ENCODE measurements at places on chromosomes 16 and 17. TPM values are rescaled to one million over a fixed set of nuclear protein-coding genes. Genes with fewer than 3 reads are reported as not detected.

The CCL16 gene
- total RNA-seq = not detected

The SLC16A13 gene
- total RNA-seq = 3.4 TPM

The TBX2 gene
- total RNA-seq = 38.4 TPM

The SPIRE2 gene
- total RNA-seq = 2.1 TPM

The ARHGDIG gene
- total RNA-seq = 2.1 TPM

The CENPT gene
- 70.2 TPM for total RNA-seq

The RCVRN gene
- total RNA-seq = not detected

The HS3ST3A1 gene
- total RNA-seq = 5.0 TPM

- no peak for DNase-seq
These were observed 26.8 kb downstream of the C17orf75 start for GRCh38 chr17:32315171-32315570.

- peak; percentile 80 for DNase-seq
These were observed 26.3 kb downstream of the ARHGAP23 start for GRCh38 chr17:38454532-38454931.

DNA sequence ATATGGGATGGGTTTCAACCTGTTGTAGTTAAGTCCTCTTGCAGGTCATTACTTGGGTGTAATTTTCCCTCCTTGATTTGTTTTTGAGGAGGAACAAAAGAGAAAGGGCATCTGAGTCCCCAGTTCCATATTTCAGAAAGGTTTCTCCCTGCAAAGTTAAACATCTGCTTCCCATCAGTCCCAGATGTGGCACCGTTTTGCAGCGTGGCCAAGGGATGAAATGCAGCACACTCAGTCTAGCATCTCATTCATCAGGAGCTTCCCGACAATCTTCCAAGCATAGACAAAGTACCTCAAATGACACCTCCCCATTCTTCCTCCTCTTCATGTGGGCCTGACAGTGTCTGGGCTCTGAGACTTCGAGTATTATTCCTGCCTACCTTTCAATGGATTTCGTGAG lies 363.7 kb upstream of the SOX9 start:
- no peak for DNase-seq

DNA sequence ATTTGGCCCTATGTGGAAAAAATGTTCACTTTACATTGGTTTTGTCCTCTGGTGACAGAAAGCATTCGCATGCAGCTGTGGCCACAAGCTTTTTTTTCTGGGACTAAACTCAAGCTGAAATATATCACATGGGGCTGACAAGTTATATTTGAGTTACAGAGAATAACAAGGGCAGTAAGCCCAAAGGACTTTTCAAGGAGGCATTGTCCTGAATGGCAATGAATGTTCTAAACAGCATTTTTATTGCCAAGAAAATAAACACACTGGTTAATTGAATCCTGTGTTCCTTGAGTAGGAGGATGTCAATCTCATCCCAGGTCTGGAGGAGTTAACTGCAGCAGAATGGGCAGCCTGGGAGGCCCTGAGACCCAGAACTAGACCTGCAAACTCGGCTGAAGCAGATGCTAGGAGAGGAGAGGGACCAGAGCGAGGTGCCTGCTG lies 114.5 kb downstream of the COPRS start:
- DNase-seq = no peak

DNA sequence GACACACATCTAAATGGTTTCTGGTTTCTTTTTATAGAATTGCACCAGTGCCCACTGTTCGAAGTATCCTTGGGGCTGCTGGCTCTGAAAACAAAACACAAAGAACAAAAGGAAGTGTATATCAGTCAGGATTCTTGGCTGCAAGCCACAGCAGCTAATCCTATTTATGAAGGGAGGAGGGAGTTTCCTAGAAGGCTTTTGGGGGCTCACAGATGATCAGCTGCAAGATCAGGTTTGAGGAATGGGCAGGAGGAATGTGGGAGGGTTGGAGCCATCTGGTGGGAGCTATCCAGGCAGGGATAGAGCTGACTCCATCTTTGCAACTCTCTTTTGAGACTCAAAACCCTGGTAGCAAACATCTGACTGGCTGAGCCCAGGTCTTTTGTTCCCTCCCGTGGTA lies 118.3 kb upstream of the EEF2KMT start:
- no peak for DNase-seq

DNA sequence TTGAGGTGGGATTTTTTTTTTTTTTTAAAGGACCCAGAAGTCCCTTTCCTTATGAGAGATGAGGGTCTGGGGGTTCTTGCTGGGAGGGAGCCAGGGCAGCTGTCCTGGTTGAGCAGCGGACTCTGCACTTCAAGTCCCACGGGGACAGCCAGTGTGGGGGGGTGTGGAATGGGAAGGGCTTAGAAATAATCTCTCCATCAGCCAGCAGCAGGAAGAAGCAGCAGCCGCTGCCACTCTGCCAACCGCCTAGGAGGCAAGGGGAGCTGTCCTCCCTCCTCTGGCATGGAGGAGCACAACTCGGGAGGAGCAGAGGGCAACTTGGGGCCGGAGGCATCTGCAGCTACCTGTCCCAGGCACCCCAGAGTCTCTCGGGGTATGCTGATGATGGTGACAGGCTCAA lies at the start of gene KCNG4:
Gene KCNG4 (minus strand): TSS at position 104 of the 400 bp plus-strand sequence. CDS start 2,527 bp downstream, outside the sequence.
- DNase-seq = no peak

- DNase-seq = no peak
These were observed 91.8 kb downstream of the CYB561 start for GRCh38 chr17:63354256-63354655.

- no peak for DNase-seq
These were observed 32.5 kb upstream of the CDH11 start for GRCh38 chr16:65154321-65154720.

GRCh38 chr16:50842013-50842505 lies 100.2 kb downstream of the CYLD start:
- DNase-seq = no peak

- no peak for DNase-seq
These were observed 47.7 kb upstream of the MEAK7 start for GRCh38 chr16:84552135-84552534.

- no peak for DNase-seq
These were observed 8.3 kb upstream of the NOS2 start for GRCh38 chr17:27808628-27809027.

DNA sequence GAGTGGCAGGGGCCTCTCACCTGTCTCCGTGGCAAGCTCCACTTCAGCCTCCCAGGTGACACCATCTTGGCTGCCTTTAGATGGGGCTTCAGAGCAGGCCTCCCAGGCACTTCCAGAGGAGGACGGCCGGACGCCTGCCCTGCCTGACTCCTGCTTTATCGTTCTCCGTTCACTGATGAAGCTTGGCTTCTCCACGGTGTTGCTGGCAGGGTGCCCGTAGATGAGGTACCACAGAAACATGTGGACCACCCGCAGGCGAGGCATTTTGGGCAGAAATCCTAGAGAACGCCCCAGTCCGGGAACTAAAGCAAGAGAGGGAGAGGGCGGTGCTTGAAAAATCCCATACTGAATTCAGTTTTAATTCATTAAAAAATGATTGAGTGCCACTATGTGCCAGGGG lies 54.5 kb downstream of the GTF3C1 start:
- peak; percentile 65 for DNase-seq

DNA sequence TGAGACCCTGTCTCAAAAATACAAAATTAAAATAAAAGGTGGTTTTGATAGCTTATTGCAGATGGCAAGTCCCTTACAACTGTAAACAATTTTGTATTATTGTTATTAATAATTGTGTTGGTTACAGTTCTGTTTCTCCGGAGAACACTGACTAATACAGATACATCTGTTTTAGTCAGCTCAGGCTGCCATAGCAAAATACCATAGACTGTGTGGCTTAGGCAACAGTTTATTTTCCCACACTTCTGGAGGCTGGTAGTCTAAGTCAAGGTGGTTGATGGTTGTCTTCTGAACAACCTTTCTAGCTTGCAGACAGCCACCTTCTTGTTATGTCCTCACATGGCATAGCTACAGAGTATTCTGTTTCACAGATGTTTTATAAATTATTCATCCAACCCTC lies 14.2 kb upstream of the IL21R start:
- DNase-seq = no peak

DNA sequence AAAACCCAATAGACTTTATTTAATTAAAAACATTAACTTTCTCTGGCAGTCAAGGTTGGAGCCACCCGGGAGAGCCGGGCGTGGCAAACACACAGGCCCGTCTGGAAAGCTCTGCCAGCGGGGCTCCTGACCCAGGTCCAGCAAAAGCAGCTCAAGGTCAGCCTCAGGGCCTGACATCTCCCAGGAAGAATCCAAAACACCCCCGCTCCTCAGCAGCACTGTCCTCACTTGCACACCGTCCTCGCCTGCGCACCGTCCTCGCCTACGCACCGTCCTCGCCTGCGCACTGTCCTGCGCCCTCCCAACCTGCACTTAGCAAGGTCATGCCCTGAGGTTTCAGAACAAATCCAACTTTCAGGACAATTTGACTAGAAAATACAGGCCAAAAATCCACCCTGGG lies 31.4 kb upstream of the RPTOR start:
- DNase-seq = no peak

GRCh38 chr16:85611444-85612190 lies 1.5 kb upstream of the GSE1 start:
- peak; percentile 76 for DNase-seq

- no peak for DNase-seq
These were observed 172.0 kb upstream of the CHMP6 start for GRCh38 chr17:80819422-80820164.

DNA sequence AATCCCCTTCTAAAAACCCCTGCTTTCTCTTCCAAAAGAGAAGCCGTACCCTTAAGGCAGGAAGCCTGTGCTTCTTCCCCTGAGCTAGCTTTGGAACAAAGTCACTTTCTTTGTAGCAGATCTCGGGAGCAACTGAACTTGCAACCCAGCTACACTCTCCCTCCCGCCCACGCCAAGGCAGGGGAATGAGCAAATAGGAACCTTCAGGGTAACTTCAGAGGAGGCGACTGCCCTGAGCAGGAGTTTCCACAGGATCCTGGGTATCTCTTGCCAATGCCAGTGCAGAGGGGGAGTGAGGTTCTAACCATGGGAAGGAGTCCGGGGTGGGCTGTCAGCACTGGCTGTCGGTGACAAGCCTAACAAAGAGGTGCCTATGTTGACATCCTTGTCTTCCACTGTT lies 5.9 kb upstream of the PIRT start:
- no peak for DNase-seq

DNA sequence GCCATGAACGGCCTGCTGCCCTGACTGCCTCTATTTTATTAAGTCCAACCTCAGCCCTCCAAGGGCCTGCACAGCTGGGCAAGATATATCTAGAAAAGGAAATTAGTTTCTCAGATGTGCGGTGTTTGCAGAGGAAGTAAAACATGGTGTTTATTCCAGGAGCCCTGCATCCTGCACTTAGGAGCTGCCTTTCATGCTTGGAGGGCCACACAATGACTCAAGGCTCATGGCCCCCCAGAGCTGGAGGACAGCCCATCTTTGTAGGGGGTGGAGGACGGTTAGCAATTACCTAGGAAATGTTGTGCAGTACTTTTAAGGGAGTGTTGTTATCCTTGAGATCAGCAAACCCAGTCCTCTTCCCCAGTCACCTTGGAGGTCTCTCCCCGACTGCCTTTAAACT lies 80.5 kb downstream of the COPRS start:
- no peak for DNase-seq

DNA sequence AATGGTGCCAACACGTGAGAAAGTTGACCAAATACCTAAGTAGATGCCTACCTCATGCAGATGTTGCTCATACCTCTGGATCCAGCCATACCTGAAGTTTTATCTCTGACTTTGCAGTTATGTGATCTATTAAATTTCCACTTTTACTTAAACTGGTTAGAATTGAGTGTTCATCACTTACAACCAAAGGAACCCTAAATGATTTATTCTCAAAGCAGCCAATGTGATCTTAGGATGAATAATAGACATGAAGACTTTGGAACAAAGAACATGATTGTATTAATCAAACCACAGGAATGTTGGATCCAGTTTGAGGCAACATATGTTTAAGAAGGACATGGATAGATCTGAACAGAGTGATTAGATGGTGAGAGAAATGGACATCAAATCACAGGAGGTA lies 68.7 kb downstream of the IRX6 start:
- no peak for DNase-seq

DNA sequence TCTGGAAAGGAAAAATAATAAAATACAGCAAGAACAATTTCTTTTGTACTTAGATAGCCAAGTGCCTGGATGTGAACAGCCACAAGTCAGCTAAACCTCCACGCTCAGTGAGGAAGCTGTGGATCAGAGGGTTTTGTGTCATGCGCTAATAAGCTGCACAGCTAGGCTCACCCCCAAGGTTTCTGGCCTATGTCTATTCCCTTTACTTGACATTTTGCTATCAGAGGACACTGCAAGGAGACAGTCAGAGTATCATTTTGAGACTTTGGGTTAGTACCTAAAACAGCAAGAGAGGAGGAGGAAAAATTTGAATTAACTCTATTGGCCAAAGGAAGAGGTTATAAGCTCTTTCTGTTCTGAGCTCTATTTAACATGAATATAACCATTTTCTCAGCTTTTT lies 139.3 kb downstream of the KCNJ2 start:
- DNase-seq = no peak

GRCh38 chr17:56937687-56938086 lies 23.2 kb downstream of the COIL start:
- no peak for DNase-seq

GRCh38 chr16:66908116-66908515 lies 10.6 kb downstream of the CDH16 start:
- no peak for DNase-seq

- DNase-seq = no peak
These were observed 15.8 kb downstream of the PGS1 start for GRCh38 chr17:78394209-78394608.

- DNase-seq = no peak
These were observed 168.6 kb upstream of the IRX3 start for GRCh38 chr16:54455030-54455725.

DNA sequence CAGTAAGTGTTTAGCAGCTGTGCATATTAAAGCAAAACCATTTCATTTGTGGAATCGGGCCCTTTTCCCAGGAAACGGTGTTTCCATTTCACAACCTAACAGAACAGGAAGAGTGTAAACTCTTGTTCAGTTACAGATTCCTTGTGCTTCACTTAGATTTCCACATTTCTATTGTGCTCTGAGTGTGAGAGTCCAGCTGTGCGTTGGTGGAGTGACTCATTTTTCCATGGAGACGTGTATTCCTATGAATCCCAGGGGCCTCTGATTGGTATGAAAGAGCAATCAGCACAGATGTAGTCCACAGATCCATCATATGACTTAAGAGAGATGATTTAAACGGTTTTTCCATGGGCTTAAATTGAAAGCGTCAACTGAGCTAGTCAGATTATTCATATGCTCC lies 13.3 kb upstream of the CAVIN1 start:
- peak; percentile 57 for DNase-seq

DNA sequence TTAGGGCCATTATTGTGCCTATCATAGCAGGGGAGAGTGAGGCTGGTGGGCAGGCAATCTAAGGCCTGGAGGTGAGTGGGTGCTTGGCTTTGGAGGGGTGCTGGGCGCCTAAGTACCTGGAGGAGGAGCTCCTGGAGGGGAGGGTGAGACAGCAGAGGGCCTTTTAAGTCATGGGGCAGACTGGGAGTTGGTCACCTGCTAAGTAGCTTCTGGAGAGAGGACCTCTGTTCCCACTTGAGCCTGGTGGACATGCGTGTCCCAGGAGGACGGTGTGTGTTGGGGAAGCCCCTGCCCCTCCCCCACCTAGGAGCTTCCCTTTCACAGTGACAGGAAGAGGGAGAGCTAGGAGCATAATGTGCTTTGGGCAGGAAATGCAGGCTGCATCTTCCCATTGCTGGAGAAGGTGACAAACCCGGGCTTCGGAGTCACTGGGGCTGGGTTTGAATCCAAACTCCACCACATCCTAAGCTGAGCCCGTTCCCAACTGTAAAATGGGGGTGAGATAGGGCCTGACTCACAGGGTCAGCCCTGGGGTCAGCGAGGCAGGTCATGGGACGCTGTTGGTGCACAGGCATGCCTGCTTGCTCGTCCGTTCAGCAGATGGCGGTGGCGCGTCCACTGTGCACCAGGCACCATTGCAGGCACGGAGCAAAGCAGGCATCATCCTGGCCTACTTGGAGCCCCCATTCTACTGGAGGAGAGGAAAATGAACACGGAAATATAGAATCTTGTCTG lies 37.9 kb downstream of the CMIP start:
- DNase-seq = no peak

Data from uterus (tissue), 4 donors.